ENCODE measurements at places on chromosomes 5 and 9.

DNA sequence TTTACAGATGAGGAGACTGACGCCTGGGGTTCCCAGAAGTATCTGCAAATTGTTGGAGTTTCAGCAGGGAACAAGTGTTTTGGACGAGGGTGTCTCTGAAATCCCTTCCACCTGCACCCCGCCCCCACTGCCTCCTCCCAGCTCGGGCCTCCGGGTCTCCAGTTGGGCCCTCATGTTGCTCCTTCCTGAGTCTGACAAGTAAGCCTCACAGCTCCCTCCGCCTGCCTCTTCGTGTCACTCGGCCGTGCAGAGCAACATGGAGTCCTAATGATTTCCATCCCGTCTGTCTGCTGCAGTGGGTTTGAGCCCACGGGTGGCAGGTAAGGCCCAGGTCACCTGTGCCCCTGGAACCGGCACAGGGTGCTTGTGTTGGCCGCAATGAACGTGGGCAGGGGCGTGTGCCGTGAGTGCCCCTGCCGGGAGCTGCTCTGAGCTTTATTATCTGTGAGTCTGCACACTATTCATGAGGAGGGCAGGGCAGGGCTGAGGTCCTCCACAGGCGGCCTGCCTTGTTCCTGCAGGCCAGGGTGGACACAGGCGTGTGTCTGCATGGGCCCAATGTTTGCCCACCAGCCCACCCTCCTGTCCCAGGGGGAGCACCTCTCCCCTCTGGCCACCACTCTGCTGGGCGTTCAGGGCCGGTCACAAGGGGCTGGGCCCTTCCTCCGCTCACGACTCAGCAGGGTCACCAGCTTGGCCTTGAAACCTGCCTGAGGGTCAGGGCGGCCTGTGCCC lies 6.1 kb downstream of the DOK3 start:
- DNase-seq, result no peak

DNA sequence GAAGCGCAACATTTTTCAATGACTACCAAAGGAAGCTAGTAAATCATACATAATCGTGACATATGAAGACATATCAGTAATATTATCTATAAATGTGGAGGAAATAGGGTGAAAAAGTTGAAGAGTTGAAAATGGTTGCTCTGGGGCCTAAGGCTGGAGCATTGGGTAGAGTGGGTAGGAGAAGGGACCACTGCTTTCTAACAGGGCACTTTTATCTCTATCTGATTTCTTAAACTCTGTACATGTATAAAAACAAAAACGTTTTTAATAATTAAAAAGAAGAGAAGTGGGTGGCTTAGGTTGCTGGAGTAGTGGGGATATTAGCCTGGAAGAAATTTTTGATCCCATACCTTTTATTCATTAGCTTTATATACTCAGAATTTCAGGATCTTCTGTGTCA lies 44.2 kb upstream of the ITGA1 start:
- DNase-seq, result no peak

DNA sequence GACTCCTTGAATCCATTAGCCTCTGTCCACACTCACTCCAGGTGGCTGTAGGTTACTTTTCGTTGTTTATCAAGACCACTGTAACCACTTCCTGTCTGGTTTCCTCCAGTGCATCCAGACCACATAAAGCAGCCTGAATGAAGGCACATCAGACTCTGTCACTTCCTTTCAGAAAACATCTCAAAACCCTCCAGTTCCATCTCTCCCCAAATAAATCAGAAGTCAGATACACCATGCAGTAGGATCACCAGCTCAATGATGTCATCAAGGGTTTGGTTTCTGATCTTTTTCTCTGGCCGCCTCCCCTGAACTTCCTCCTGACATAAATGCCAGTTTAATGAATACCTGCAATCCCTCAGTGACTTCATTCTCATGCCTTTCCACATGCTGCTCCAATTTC lies 161.2 kb downstream of the ZNF462 start:
- no peak for DNase-seq

DNA sequence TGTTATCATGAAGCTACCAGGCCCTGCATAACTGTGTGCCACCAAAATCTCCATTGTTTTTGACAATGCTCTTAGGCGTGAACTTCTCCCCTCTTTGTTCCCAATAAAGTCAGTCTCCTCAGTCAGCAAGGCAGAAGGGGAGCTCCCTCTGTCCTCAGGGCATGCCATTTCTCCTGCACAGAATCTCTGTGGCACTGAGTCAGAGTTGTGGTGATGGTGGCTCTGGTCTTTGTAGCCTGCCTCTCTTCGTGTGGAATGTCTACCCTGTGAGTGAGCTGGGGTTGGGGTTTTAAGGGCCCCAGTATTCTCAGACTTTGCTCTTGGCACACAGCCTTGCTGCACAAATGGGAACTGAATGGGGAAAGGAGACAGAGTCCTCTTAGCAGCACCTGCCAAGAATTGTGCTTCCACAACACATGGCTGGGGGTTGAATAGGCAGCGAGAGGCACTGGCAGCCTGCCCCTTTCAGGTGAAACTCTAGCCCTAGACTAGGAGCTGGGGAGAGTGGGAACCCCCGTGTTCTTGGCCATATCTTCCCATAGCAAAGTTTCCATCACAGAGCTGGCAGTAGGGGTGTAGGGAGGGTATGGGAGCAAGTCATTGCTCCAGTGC lies 146.6 kb downstream of the SH3GL2 start:
- DNase-seq, result no peak

DNA sequence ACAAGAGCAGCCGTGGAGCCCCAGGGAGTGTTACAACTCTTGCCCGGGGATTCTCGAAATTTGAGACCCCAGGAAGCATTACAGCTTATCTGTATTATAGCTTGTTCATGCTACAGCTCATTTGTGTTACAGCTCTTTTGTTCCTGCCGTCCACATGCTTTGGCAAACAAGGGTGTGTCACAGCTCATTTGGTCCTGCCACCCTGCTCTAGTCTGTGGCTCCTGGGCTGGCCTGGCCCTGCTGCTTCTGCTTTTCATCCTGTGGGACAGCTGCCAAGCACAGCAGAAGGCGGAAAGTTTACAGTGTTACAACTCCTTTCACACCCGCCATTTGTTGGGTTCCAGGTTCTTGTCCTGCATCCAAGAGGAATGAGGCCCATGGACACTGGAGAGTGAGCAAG lies 685.0 kb downstream of the SLCO4C1 start:
- no peak for DNase-seq

DNA sequence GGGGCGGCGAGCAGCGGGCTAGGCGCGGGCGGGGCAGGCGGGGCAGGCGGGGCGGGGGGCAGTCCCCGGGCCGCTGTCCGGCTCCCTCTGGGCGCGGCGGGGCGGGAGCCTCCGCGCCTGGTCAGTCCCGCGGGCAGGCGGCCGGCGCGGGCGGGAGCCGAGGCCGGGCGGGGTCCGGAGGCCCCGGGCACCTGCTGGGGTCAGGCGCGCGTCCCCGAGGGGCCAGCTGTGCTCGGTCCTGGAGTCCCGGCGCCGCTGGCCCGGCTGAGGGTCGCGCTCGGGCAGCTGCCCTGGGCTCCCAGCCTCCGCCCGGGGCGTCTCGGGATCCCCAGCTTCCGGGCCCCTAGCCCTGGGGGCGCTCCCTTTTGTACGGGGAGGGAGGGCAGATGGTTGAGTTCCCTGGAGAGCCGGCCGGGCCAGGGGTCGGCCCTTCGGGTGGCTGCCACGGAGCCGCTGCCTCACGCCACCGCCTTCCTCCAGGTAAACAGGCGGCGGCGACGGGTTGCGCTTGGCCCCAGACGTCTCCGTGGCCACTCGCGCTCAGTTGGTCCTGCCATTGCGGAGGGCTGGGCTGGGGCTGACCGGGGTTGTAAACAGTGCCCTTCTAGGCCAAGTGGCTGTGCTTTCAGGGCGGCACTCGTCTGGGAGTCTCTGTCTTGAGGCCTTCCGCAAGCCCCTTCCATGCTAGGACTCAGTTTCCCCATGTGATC lies 473 bp downstream of the ZBTB34 start:
- DNase-seq, result no peak

DNA sequence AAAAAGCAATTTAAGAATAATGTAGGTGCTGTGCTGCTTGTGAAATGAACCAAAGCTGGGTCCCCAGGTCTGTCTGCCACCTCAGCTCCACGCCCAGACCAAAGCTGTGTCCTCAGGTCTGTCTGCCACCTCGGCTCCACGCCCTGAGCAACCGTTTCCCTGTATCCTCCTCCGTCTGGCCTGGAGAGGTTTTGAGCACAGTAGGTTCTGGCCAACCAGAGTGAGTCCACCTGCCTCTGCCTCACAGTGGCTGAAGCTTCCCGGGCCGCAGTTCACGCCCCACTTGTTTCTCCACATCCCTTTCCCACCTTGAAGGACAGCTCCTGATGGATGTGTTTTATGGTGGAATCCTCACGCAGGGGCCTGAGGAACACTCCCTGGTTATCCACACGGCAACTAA lies 120.5 kb downstream of the ADAMTS2 start:
- no peak for DNase-seq

DNA sequence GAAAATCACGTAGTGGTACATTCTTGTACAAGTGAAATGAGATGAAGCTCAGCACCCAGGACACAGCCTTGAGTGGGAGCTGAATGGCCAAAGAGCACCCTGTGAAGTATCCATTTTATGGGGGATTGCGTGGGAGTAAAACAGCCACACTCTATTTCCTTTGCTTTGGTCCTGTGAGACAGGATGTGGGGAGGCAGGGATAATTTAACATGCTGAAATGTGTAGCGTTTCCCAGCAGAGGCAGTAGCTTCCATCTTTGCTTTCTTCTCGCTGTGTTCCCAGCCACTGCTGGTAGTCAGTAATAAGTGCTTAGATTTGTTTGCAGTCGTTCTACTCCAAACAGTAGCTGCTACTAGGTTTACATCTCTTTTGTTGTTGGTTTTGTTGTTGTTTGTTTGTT lies 4.4 kb downstream of the IL31RA start:
- DNase-seq, result no peak

GRCh38 chr5:6961837-6962635 lies 248.8 kb downstream of the TENT4A start:
- no peak for DNase-seq

- no peak for DNase-seq
These were observed 408.4 kb downstream of the NTRK2 start for GRCh38 chr9:85077944-85078343.

DNA sequence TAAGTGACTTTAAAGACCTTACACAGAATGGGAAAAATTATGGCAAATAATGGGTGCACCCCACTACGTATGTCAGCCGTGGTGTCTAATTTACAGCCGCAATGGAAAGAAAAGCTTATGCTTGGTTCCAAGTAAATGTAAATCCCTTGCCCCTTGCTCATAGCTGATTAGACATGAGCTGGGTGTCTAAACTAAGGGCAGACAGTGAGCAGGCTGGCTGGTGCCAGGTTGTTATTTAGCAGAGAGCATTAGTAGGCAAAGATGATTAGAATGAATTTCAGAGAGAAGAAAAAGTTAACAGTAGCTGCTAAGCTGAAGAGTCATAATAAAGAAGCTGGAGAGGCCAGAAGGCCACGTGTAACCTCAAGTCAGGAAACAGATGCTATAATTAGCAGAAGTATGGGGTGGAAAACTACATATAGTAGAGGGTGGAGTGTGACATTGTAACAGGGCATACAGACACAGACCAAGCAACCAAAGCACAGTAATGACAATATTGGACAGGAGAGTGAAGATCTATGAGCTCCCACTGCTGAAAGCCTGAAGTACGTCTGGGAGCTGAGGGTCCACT lies 257.7 kb downstream of the MCTP1 start:
- no peak for DNase-seq

- DNase-seq, result no peak
These were observed 62.4 kb downstream of the SERINC5 start for GRCh38 chr5:80193401-80193800.

DNA sequence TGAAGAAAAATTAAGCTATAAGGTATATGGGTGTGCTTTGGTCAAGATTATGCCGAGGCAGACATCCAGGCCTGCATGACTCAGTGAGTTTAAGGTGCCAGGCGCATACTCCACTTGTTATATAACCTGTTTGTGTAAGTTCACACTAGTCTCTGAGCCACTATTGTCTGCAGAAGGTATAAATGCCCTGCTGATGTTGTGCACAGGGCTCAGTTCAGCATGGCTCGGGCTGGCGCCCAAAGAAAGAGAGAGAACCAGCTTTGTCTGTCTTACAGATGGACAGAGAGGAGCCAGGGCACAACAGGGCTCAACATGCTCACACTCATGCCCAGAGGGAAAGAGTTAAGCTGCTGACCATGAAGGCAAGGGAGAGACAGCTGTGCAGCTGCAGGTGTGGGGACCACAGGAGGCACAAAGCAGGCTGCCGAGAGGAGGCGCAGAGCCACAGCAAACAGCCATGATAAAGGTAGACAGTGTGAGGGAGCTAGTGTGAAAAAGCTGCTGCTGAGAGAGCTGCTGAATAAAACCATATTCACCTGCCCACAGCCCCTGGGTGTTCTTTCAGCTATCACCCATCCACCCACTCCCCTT lies 1587.6 kb upstream of the C9orf72 start:
- no peak for DNase-seq
